ENCODE measurements at places on chromosomes 2 and 18.

DNA sequence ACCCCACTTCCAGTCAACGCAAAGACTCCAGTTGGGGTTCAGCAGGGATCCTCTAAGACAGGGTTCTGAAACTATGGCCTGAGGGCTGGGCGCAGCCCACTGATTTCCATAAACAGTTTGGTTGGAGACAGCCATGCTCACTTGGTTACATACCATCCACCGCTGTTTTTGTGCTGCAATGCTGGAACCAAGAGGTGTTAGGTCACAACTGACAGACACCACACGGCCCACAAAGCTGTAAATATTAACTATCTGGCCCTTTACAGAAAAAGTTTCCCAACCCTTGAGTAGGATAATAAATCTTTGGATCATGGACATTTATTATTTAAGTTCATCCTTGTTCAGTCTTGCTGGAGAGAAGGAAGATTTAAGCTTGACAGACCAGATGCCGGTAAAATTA is 8.4 kb upstream of the CD226 start:
- DNase-seq: no peak

GRCh38 chr2:120344214-120344975 is 1.5 kb upstream of the INHBB start:
- DNase-seq: peak; percentile 35

- DNase-seq: peak; percentile 8
Measured at GRCh38 chr2:235458839-235459273, 35.0 kb upstream of the AGAP1 start.

- no peak for DNase-seq
Measured at GRCh38 chr18:66510357-66511045, 93.4 kb downstream of the CDH19 start.

GRCh38 chr2:104755026-104755878 is 98.7 kb upstream of the POU3F3 start:
- DNase-seq: peak; percentile 69

Data from fibroblast of skin of scalp (primary cell).